ENCODE measurements at places on chromosomes 11 and 22.

DNA sequence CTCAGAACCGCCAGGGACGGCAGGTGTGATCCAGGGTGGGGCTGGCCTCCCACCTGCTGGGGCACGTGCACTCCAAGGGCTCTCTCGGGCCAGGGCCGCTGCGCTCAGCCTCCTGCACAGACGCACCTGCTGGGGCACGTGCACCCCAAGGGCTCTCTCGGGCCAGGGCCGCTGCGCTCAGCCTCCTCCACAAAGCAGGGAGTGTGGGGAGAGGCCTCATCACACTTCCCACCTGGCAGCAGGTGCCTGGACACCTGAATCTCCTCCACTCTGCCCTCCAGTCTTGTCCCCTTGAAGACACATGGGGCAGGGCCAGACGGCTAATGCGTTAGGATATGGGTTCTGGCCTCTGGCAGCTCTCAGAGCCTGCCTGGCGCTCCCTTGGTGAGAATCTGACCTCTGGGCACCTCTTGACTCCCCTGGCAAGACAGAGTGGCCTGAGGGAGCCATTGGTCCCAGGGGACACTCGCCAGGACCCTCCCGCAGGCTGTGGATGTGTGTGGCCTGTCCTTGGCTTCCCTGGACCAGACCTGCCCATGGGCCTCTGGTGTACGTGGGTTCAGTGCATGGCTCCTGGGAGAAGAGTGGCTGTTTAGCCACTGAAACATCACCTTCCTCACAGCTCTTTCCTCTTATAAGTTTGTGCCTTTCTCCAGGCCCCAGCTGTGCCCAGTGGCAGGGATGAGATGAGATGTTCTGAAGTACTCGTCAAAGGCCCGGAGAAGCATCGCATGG, 73.5 kb downstream of the BRD1 start:
- DNase-seq, result no peak

GRCh38 chr22:46547179-46547882, 9.9 kb upstream of the CELSR1 start:
- DNase-seq, result no peak

DNA sequence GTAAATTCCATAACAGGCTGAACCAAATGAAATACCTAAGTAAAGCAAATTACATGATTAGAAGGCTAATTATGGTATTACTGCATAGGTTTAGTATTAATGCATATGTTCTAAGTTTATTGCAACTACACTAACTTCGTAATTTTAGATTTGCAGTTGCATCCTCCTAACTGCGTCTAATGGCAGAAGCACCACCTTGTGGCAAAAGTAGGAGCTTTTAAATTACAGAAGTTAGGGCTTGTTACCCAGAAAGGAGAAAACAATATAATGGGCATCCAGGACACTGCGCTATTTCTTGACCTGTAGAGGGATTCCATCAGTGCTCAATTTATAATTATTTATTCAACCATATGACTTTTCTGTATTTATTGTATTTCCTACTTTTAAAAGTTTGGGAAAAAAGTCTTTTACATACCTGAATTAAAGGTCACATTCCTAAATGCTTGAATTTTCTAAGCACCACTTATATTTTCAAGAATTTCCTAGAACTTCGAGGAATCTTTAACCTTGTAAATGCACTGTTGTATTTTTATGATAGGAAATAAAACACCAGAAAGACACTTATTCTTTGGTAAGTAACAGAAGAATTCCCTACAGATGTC, 16.3 kb upstream of the GPR83 start:
- no peak for DNase-seq

DNA sequence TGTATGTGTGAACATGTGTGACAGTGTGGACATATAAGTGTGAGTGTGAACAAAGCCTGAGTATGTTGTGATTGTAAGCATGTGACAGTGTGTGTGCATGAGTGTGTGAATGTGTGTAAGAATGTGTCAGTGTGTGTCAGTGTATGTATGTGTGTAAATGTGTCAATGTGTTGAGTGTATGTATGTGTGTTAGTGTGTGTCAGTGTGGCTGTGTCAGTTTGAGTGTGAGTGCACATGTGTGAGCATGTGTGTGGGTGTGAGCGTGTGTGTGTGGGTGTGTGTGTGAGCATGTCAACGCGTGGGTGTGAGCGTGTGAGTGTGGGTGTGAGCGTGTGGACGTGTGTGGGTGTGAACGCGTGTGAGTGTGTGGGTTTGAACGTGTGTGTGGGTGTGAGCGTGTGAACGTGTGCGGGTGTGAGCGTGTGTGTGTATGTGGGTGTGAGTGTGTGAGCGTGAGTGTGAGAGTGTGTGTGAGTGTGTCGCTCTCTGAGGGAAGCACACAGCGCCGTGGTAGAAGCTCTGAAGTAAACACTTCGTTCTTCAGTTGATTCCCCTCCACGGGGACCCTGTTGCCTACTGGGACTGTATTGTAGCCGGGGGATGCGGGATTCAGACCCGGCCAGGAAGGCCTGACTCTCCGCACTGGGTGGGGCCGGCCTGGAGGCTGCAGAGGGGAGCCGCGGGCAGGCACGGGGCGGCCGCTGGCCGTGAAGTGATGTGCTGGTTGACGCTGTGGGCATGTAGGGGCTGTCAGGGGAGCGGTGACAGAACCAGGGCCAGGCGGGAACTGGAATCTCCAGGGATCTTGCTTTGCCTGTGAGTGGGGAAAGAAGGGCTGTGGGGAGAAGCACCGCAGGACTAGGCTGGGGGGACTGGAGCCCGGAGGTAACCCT, 21.1 kb downstream of the RPS6KA4 start:
- no peak for DNase-seq

GRCh38 chr22:27648074-27648473, 153.5 kb downstream of the MN1 start:
- no peak for DNase-seq

DNA sequence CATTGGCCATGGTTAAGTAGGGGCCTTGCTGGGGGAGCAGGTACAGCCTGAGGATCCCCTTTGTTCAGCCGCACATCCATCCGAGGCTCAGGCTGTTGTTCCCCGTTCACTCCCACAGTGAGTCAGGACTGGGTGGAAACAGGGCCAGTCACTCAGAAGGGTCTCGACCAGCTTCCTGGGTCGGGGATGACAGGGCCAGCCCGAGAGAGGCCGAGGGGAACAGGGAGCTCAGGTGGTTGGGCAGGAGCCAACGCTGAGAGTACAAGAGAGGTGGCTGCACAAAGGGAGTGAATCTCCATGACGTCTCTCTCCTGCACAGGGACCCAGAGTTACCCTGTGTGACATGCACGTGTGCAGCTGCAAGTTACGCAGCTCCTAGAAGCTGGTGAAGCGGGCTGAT, 97.2 kb upstream of the SHANK2 start:
- no peak for DNase-seq

- DNase-seq, result no peak
Measured at GRCh38 chr22:17172029-17172833, 13.2 kb upstream of the HDHD5 start.

- DNase-seq, result no peak
Measured at GRCh38 chr22:40890881-40891280, 29.0 kb upstream of the DNAJB7 start.

DNA sequence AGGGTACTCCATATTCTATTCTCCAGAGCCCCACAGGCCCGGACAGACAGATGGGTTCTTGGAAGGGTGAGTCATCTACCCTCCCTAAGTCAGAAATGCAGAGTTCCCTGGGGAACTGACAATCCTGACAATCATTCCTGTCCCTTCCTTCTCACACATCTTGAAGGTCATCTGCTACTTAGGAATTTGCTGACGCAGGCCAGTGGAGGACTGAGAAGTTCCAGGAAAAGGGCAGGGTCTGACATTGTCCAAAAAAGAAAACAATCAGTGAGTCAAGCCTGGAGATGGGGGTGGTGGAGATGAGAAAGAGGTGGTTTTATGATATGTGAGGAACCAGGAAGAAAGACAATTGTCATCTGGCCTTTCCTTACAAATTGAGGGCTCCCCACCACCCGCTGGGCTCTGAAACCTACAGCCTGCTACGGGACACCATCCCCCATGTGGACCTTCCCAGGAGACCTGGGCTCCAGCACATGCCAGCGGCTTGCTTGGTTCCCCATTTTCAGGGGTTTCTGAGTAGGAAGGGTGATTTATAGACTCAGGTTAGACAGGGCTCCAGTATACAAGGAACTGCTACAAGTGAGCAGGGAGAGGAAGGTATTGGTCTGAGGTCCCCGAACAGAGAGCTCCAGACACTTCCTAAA, 12.9 kb downstream of the CD59 start:
- no peak for DNase-seq

- no peak for DNase-seq
Measured at GRCh38 chr11:79458709-79459108, 17.9 kb upstream of the TENM4 start.

DNA sequence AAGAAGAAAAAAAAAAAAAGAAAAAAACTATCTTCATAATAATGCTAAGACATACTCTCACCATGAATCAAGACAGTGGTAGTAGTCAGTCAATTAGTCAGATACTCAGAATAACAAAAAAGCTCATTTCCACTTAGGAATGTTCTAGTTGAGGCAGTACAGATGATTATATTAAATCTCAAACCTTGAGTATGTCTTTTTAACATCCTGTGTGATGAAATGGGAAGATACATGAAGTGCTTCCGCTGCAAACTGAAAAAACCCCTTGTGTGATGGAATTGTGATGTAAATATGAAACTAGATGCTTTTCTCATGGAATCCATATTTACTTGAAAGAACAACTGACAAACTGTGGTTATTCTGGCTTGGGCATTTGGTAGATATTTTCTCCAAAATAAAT, 13.7 kb downstream of the AMOTL1 start:
- no peak for DNase-seq

GRCh38 chr11:95277868-95278267, 46.9 kb upstream of the SESN3 start:
- no peak for DNase-seq

DNA sequence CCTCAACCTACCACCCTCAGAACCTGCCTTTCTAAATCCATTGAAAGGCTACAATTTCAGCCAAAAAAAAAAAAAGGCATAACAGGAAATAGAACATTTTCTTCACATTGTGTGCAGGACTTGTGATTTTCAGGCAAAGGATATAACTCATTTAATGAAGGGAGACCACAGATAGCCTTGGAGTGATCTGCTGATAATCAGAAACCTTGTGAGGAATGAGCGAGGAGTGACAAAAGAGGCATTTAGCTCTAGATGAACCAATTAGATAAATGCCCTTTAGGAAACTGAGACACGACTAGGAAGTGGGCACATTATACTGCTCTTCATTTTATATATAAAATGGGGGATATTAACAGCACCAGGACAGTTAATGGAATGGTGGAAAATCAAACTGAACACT, 216.5 kb upstream of the GRIA4 start:
- no peak for DNase-seq

GRCh38 chr11:66277471-66278362, at the start of gene CNIH2:
Gene CNIH2 (plus strand): TSS chr11:66278175. CDS start chr11:66278457, 282 bp downstream.
- peak; percentile 48 for DNase-seq

DNA sequence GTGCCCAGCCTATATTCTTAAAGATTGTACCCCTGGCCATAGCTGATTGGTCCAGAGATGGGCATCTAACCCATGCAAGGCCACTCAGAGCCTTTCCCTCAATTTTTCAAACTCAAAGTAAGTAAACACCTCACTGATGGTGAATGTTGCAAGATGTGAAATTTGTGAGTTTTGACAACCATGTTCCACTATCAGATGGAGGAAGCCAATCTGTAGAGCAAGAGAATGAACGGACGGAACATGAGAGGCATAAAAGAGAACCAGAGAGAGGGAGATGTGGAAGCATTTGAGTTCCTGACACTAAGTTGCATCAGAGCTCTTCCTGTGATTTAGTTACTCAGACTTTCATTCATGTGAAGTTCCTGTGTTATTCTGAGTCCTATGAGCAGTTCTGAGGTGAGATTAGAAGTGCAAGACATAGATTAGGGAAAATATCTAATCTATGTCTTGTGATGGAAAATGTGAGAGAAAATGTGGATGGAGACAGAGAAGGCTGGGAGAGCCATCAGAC, 73.3 kb downstream of the PRSS23 start:
- no peak for DNase-seq

DNA sequence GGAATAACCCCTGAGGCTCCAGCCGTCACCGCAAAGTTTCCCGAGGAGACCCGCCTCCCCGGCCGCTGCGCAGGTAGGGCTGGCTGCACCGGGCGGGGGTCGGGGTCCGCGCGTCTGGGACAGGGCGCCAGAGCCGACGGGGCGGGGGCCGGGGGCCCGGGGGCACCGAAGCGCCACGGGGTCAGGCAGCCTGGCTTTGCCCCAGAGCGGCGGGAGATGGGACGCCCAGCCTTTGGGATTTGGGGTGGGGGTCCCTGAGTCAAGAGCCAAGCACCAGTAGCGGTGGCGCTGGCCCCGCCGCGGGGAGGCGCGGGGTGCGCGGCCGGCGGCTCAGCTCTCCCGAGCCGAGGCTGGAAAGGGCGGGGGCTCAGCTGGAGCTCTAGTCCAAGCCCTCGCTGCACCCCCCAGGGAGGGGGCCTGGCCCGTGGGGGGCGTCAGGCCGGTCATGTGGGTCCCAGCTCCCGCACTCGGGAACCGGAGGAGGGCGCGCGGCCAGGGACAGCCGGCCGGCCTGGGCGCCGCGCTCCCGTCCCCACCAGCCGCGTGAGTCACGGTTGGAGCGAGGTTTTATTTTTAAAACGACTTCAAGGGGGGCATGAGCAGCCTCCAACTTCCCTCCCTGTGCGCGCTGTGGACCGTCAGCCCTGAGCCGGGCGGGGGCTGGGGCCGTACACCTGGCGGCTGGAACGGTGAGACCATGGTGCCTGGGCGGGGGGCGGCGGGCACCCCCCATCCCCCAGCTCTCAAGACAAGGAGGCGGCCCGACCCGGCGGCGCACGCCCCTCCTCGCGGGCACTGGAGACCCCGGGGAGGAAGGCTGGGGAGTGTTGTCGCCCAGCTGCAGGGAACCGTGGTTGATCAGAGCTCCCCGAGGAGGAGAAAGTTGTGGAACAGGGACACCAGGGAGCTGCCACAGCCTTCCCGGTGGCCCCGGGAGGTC, 626 bp downstream of the FLRT1 start:
- no peak for DNase-seq

DNA sequence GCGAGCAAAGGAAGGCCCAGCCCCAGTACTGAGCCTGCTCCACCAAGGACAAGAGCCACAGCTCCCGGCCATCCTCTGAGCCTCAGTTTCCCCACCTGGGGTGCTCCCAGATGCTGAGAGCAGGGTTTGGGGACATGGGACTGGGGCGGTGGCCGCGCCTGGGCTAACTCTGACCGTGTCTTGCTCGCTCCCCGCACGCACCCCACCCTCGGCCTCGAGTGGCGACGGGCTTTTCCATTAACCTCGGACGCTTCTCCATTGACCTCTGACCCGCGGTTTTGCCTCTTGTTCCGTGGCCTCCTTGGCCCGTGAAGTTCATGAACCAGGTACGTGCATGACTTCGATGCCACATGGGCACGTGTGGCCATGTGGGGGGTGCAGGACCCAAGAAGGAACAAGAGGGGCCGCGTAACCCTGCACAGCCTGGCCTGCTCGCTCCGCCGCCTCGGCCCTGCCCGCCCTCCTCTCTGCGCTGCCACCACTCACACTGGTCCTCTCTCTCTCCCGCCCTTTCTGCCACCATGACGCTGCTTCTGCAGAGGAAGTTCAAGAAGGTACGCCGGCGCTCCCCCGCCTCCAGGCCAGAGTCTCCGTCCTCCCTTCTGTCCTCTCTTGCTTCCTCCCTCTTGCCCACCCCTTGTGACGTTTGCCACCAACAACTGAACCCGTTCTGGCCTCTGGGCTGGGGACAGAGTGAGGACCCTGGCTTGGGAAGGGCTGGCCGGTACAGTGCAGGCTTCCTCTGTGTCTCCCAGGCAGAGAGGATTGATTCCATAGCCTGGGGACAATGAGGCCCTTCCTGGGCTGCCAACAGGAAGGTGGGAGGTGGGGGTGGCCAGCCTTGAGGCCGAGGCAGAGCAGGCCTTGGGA, 6.9 kb downstream of the TNNT3 start:
- no peak for DNase-seq
